ENCODE measurements at places on chromosomes 12 and 14.

DNA sequence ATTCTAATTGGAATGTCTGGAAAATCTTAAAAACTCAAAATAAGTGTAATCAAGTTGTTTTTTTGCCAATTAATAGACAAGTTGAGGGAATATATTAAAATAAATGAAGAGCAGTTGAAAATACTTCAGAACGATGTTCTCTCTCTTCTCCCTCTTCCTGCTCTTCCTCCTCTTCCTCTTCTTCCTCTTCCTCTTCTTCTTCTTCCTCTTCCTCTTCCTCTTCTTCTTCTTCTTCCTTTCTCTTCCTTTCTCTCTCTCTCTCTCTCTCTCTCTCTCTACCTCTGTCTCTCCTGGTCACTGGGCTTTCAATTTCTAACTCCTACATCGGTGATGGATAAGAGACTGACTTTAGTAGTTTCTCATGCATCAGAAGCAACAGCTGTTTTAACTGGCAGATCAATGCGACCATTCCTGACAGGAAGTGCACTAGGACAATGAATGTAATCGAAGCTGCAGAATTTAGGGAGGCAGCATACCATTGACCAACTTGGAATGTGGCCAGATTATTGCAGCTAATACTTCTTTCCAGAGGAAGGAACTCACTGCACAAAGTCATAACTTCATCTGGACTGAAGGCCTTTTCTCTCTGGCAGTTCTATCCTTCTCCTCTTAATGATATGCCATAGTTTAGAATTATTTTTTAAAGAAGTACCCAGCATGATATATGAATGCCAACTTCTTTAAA is 13.8 kb upstream of the TMTC2 start:
- no peak for DNase-seq

DNA sequence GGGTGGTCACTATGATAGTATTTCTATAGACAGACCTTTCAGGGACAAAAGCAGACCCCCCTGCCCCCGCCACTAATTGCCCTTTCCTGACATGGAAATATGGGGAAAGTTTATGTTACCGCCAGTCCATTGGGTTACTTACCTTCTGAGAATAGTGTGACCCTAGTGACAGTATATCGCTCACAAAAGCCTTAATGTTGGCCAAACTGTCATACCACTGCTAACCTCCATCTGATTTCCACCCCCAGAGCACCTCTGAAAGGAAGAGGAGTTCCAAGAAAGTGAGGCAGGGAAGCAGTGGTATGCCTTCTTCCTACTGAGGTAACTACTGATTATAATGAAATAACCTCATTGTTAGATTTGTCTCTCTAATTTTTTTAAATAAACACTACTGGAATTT is 67.5 kb upstream of the CCDC91 start:
- no peak for DNase-seq

- peak; percentile 28 for DNase-seq
Measured at GRCh38 chr12:65123435-65124063, 2.4 kb upstream of the WIF1 start.

DNA sequence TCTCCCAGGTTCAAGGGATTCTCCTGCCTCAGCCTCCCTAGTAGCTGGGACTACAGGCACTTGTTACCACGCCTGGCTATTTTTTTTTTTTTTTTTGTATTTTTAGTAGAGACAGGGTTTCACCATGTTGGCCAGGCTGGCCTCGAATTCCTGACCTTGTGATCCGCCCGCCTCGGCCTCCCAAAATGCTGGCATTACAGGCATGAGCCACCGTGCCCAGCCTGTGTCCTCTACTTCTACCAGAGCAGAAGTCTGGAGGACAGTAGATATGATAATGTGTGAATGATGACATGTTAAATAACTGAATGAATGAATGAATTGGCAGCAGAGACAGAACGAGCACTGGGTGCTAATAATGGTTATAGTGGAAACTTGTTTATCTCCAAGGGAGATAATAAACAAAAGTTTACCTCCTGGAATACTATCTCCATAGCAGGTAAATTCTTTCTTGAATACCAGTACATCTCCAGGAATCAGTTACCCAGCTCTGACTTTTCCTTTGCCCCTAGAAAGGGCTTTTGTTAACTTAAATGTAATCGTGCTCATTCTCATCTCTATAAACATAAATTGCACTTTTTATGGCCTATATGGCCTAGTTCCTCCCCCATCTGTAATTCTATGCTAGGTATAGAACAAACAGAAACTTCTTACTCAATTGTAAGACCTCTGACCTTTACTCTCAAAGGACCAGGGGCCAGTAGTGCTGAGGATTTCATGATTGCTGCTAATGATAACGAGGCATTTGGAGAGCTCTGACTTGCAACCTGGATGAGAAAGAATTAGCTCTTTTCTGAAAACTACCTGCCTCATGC is 7.2 kb upstream of the LGALS3 start:
- DNase-seq = no peak

All from stimulated activated naive CD8-positive, alpha-beta T cell treated with anti-CD3 and anti-CD28 coated beads, Interleukin-15, Interleukin-2, amounts not matched to agents 100 U/mL and 50 U/mL, for 24 hours (primary cell).